Lung microvascular endothelial cell (primary cell): ENCODE measurements at places on chromosomes 11 and 22. TPM values are rescaled to one million over a fixed set of nuclear protein-coding genes. Genes with fewer than 3 reads are reported as not detected.

DNA sequence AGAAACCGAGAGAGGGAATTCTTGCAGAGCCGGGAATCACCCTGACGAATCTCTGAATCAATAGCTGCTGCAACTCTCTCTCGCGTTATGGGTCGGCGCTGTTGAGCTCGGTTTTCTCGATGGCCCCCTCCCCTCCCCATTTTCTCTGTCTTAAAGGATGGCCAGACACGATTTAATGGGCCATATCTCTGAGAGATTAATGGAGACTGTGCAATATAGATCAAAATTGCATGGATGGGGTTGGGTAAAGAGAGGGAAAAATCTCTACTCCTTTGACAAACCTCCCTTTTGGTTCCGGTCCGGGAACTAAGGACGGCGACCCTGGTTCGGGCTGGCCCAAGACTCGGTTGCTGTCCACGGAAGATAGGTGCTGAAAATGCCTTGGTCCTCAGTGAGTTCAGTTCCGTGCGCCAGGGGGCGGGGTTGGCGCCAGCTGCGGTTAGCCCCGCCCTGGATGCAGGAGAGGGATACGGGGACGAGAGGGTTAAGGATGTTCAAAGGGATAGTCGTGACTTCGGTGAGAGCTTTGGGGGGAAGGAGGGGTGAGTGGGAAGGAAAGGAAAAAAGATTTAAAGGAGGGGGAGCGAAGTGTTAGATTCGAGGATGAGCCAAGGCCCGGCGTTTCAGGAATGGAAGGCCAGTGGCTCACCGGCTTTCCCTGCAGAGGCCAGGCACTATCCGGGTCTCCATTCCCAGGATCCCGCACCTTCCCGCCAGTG lies 103.6 kb upstream of the HSD17B12 start:
- peak; percentile 63 for DNase-seq

DNA sequence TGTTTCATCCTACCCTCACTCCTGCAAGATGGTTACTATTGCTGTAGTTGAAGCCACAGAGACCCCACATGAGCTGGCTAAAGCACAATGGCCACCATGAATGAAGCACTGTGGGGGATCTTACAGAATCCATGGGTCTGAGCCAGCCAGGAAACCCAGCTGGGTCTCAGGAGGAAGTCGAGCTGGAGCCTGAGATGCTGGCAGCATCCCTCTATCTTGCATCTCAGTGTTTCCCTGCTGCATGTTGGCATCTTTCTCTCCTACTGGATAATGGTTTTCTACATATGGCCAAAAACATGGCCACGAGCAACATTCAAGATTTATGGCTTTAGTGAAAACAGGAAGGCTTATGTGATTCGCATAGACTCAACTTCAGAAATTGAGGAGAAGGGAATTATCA lies 219.3 kb upstream of the SNX19 start:
- no peak for DNase-seq

DNA sequence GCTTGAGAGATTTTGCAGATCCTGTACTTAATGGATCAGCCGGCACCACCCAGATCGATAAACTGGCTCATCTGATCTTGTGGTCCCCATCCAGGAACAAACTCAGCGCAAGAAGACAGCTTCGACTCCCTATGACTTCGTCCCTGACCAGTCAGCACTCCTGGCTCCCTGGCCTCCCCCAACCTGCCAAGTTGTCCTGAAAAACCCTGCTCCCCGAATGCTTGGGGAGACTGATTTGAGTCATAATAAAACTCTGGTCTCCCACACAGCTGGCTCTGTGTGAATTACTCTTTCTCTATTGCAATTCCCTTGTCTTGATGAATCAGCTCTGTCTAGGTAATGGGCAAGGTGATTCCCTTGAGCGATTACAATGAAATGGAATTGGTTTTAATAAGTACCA lies 29.5 kb downstream of the OR2AG2 start:
- DNase-seq, result no peak

- no peak for DNase-seq
Measured at GRCh38 chr11:60772666-60773065, 12.5 kb upstream of the MS4A10 start.

- DNase-seq, result no peak
Measured at GRCh38 chr11:11171854-11172253, 181.2 kb downstream of the CSNK2A3 start.

DNA sequence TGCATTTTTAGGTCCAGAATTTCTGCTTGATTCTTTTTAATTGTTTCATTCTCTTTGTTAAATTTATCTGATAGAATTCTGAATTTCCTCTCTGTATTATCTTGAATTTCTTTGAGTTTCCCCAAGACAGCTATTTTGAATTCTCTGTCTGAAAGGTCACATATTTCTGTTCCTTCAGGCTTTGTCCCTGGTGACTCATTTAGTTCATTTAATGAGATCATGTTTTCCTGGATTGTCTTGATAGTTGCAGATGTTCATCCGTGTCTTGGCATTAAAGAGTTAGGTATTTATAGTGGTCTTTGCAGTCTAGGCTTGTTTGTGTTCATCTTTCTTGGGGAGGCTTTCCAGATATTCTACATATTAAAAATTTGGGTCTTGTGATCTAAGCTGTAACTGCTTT lies 694.8 kb upstream of the CCDC179 start:
- peak; percentile 80 for DNase-seq

GRCh38 chr11:10878408-10879214 lies 20.8 kb upstream of the ZBED5 start:
- DNase-seq, result peak; percentile 47

- no peak for DNase-seq
Measured at GRCh38 chr11:2393941-2394817, 6.4 kb upstream of the TSSC4 start.

DNA sequence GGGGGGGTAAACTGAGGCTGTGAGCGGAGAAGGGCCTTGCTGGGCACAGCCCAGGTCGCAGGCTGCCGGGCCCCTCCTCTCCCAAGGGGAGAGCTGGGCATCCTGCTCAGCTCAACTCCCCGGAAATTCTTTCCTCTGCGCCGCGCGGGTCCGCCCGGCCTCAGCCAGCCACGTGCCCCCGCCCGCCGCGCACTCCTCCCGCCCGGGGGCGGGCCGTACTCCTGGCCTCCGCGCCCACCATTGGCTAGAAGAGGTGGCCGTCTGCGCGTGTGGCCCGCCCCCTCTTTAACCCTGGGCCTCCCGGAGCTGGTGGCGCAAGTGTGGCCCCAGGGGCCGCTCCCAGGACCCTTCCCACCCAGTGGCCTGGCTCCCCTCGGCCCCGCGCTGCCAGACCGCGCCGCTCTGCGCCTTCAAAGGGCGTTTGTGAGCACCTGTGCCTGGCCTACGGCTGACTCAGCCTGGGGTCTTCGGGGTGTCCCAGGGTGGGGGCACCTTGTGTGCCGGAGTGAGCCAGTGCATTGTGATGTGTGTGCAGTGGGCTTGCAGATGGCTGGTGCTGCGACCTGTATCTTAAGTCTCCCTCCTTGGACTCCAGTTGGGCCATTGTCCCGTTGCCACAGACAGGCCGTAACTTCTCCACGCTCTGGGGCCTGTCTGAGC lies 2.0 kb downstream of the MRGPRF start:
- peak; percentile 47 for DNase-seq

DNA sequence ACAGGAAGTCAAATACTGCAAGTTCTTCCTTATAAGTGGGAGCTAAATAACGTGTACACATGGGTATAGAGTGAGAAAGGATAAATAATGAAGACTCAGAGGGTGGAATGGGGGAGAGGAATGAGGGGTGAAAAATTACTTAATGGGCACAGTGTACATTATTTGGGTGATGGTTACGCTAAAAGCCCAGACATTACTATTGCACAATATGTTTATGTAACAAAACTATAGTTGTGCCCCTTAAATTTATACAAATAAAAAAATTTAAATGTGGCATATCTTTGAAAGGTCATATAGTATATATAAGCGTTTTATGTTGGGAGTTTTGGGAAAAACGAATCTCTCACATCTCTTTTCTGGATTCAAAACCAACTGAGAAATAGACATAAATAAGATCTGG lies 96.1 kb downstream of the KIF18A start:
- DNase-seq, result no peak

DNA sequence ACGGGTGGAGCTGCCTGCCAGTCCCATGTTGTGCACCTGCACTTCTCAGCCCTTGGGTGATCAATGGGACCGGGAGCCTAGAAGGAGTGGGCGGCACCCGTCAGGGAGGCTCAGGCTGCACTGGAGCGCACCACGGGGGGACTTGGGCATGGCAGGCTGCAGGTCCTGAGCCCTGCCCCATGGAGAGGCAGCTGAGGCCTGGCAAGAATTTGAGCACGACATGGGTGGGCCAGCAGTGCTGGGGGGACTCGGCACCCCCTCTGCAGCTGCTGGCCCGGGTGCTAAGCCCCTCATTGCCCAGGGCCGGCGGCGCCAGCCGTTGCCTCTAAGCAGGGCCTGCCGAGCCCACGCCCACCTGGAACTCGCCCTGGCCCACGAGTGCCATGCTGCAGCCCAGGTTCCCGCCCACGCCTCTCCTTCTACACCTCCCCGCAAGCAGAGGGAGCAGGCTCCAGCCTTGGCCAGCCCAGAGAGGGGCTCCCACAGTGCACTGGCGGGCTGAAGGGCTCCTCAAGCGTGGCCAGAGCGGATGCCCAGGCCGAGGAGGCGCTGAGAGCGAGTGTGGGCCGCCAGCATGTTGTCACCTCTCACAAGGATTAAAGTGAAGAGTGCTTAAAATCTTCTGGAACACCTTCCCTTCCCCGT lies 372.0 kb downstream of the ETS1 start:
- DNase-seq, result no peak

DNA sequence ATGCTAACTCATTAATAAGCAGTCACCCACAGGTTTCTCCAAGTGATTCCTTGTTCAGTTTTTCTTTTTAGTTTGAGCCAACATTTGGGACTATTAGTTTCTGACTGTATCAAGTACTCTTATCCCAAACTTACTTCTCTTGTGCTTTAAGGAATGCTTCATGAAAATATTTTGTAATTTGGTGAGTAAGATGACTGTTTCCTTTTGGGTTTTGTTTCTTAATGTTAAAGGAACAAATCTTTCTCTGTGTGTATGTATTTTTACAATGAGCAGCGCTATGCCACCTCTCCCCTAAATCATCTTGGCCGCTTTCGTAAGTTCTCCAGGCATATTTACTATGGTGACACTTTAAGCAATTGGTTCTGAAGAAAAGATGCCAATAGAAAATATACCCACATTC lies 72.4 kb downstream of the LDLRAD3 start:
- no peak for DNase-seq

GRCh38 chr22:32569956-32570355 lies 95.3 kb downstream of the FBXO7 start:
- no peak for DNase-seq

GRCh38 chr11:15276621-15277020 lies 161.9 kb downstream of the INSC start:
- DNase-seq, result no peak

GRCh38 chr11:130473056-130473794 lies 24.8 kb downstream of the ADAMTS15 start:
- DNase-seq, result no peak

DNA sequence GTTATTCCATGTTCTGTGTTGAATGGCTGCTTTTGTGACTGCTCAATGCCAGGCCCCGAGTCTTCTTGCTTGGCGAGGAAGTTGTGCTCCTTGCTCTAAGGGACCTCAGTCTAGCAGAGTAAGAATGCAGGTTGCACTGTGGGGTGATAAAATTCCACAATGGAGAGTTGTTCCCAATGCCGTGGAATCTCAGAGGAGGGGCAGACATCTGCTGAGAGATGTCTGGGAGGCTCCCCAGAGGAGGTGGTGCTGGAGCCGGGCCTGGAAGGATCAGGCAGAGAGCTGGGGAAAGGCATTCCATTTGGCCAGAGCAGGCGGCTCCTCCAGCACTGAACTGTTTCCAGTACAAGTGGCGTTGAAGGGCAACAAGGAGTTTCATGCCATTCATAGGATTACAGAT lies 55.2 kb downstream of the ST3GAL4 start:
- no peak for DNase-seq

DNA sequence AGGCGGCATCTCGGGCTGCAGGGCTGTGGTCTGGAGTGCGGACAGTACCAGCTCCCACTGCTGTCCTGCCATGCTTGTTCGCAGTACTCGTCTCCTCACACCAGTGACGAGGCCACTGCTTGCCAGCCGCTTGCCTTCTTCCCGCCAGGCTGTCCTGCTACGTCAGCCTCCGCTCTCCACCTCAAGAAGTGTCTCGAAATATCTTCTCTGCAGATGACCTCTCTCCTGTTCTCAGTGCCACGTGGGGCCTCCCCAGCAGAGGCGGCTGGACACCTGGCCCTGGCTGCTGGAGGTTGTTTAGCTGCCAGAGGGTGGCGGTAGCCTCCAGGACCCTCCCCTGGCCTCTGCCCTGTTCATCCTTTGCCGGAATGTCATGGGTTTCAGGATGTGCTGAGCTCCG lies 3.1 kb upstream of the CCDC188 start:
- no peak for DNase-seq

GRCh38 chr11:88555829-88556202 lies 218.3 kb upstream of the CTSC start:
- no peak for DNase-seq

GRCh38 chr11:74307434-74307833 lies 4.0 kb downstream of the P4HA3 start:
- DNase-seq, result peak; percentile 69

DNA sequence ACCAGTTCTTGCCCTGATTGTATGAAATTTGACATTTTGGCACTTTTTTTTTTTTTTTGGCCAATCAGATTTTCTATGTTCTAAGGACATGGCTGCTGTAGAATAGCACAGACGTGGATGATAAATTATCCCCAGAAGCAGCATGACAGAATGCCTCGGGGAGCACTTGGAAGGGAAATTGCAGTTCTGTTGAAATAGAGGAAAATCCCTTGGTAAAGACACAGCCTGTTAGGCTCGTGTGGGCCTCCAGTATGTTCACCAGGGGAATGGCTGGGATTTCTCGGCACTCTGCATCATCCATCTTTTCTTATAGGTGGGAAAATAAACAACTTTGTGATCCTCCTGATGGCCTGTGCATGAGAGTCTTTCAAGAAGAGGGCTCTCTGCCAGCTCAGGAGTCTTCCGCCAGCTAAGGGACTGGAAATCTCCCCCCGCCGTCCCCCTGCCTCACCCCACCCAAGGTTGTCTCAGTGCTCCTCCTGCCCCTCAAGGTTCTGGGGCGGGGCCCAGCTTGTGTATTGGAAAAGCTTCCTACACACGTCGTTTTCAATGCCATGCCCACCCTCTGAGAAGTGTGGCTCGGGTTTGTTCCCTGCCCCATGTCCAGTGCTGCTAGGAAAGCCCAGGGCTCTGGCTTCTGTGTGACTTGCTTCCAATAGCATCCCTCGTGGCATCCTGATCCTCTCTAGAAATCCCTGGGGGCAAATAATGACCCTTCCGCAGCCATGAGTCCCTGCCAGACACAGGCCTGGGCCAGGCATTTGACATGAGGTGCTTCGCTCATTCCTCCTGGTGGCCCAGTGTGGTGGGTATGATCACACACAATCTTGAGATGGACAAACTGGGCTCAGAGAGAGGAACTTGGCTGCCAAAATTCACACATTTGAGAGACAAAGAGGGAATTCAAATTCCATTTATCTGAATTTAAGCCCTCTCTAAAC lies 70.6 kb upstream of the ATXN10 start:
- DNase-seq, result no peak

Gene GLYAT
- total RNA-seq, result not detected in 2 replicates

Gene GLYATL2
- total RNA-seq, result not detected in 2 replicates

Gene C11orf91
- under 0.01 TPM in 1 of 2 replicates, not detected in the other for total RNA-seq

Gene LAYN
- 75.2 and 143 TPM in 2 replicates for total RNA-seq

Gene A4GALT
- total RNA-seq, result 32.7 and 43.8 TPM in 2 replicates

Gene ARL14EP
- 11.3 and 13.9 TPM in 2 replicates for total RNA-seq

Gene CBL
- 6.2 and 7.8 TPM in 2 replicates for total RNA-seq
